ENCODE measurements at places on chromosomes 5 and 9.
A peak's percentile ranks its signal among the peaks of the same experiment; 100 is the strongest.

DNA sequence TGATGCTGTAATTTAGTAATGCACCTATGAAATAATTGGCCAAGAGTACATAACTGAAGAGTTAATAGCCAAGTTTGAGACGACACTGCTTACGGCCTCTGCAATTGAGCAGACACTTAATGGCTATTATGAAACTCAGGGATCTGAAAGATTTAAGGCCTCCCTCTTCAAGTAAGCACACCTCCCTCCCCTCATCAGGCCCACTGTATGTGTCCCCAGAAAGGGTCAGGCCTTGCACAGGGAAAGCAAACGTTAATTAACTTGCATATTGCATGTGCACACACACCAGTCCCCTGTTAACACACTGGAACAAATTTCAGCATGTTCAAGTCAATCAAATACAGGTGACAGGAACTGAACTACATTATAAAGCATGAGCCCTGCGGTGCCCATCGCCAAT lies 163.6 kb downstream of the SPOCK1 start:
- no peak for DNase-seq

- DNase-seq, result no peak
These were observed 1.2 kb downstream of the SSBP2 start for GRCh38 chr5:81749561-81750307.

DNA sequence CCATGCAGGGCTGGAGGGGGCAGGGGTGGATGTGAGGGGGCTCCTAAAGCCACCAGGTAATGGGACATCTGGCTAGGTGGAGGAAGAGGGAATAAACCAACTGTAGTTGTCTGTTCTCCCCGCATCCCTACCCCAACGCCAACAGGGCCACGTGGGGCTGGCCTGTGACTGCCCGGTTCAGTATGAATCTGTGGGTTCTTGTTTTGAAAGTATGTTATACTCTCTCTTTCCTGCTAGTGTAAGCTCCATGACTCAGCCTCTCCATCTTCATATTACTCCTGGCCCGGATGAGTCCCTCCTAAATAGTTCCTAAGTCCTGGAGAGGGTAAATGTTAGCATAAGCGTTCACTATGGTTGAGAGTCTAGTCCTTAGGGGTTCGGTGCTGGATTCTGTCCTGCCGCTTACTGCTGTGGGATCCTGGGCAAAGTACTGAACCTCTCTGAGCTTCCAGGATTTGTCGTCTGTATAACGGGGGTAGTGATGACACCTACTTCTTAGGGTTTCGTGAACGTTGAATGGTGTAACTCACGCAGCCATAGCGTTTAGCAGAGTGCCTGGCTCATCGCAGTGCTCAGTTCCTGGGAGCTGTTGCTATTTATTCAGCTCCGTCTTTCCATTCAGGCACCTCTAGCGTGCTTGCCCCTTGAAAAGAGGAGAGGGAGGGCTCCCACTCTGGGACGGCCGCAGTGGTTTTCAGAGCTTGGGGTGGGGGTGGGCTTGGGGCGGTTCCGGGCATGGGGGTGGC lies 28.8 kb downstream of the LHX2 start:
- DNase-seq, result no peak

- no peak for DNase-seq
These were observed 39.0 kb downstream of the GPR21 start for GRCh38 chr9:123072407-123072995.

DNA sequence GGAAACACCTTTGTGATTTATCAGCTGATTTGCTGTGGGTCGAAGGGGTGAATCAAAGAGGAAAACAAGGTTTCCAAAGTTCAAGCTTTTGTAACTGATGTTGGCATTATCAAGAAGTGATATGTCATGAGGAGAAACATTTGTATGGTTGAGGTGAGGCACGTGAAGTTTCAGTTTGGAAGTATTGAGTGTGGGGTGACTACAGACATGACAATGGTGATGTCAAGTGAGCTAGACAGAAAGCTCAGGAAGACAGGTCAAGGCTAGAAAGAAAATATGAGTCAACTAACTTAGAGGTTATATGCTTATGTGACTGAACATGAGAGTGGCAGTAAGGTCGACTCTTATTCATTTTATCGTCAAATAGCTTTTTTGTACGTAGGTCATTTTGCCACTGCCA lies 99.1 kb downstream of the RAB3C start:
- no peak for DNase-seq

DNA sequence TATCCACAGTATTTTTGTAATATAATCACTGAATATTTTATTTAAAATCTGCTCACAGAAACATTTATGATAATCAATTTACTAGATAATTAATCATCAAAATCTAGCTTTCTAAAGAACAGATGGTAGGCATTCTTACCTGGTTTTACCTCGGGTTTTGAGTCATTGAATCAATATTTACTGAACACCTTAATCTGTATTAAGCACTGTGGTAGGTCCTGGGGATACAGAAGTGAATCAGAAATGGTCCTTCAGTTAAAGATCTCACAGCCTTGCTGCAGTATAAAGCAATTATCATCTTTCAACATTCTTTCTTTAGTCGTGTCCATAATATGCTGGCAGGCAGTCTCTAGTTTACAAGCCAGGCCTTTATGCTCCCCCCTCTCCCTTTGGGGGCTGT lies 2.0 kb upstream of the MEIKIN start:
- no peak for DNase-seq

DNA sequence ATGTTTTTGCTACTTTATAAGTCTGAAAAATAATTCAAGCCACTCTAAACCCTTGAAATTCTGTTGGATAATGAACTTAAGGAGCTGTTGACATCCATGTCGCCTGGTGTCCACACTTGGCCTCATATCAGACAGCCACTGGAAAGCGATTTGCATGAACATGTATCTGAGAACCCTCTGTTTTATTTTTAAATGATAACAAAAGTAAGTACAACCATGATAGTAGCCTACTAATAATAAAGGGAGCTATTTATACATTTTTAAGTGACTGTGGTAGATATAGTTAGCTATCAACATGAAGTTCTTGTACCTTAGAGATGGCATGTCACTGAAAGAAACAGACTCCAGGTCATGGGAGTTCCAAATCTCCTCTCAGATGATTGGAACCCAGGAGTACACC lies 53.3 kb downstream of the PLCXD3 start:
- DNase-seq, result no peak

- DNase-seq, result no peak
These were observed 34.4 kb upstream of the SSBP2 start for GRCh38 chr5:81785322-81785721.

DNA sequence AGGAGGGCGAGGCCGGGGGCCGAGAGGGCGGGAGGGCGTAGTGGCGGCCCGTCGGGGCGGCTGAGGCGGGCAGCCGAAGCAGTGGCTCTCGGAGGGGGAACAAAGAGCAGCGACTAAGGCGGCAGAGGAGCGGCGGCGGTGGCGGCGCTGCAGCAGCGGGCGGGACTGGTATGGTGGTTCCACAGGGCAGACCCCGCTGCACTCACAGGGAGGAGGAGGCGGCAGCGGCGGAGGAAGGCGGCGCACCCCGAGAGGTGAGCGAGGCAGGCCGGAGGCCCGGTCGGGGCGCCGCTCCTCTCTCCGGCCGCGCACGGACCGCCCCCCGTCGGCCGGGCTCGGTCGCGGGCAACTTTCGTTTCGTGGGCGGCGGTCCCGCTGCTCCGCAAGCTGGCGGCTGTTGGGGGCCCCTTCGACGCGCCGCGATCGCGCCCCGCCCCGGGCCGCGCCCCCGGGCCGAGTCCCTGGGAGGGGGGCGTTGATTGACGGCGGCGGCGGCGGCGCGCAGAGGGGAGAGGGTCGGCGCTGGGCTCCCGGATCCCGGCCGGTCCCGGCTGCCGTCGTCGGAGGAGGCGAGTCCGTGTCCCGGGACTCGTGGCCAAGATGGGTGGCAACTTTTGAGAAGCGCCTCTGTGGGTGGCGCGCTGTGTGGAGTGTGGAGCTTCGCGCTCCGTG lies 467 bp downstream of the CNOT6 start:
- DNase-seq, result no peak

- DNase-seq, result no peak
These were observed 188.7 kb upstream of the ITGA1 start for GRCh38 chr5:52598968-52599367.

DNA sequence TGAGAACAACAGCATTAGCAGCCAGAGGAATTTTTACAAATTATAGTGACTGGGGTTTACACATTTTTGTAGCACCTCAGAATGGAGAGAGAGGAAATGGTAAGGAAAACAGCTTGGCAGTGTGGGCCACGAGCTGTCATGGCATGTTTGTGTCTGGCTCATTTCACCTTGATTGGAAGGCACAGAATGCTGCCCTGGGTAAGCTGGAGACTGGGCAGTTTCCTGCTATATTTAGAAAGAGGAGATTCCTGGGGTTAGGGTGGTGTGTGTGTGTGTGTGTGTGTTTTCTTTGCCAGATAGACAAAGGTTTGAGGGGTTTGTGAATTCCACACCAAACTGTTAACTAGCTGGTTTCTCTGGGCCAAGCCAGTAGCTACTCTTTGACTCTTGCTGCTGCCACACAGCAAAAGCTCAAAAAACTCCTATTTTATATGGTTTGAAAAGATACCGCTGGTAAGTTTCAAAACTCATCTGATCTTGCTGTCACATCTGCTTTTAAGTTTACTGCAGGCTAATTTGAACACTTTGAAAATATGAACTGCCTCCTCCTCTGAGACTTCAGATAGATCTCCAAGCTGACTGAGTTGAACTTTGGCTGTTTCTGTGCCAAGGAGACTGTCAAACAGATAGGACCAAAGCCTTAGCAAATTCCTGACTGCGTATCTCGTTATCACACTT lies 9.1 kb downstream of the ARHGAP26 start:
- no peak for DNase-seq

DNA sequence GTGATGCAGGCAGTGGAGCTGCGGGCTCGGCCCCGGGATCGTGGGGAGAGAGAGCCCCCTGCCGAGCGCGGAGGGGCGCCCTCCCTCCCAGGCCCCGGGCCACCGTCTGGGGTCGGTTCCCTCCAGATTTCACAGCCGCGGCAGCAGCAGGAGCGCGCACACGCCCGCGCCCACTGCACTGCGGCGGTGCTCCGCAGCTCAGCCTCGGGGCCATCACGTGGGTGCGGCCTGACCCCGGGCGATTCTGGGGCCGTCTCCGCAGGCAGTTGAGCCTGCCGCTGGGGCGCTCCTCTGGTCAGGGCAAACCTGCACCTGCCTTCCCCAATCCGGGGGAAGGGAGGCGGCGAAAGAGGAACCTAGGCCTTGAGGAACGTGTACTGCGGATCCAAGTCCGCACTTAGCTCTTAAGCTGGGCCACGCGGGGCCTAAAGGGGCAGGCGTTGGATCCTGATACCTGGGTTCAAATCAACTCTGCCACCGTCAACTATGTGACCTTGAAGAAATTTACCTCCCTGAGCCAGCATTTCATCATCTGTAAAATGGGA lies 9.4 kb upstream of the DELE1 start:
- peak; percentile 10 for DNase-seq

- no peak for DNase-seq
These were observed 113.8 kb downstream of the GADD45G start for GRCh38 chr9:89718651-89719050.

DNA sequence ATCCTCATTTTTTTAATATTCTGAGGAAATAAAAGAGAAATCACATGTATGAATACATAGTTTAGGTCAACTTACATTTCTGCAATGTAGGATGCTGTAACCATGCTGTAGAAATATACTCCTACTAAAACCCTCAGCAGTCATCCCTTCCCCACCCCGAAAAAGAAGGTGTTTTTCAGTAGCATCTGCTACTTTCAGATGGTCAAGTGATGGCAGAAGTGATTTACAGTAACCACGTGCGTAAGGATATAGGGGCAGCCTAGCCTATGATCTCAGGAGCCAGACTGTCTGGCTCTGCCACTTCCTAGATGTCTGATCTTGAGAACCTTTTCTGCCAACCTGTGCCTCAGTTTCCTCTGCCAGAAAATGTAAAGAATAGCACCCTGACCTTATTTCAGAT lies 26.0 kb upstream of the SYK start:
- no peak for DNase-seq

DNA sequence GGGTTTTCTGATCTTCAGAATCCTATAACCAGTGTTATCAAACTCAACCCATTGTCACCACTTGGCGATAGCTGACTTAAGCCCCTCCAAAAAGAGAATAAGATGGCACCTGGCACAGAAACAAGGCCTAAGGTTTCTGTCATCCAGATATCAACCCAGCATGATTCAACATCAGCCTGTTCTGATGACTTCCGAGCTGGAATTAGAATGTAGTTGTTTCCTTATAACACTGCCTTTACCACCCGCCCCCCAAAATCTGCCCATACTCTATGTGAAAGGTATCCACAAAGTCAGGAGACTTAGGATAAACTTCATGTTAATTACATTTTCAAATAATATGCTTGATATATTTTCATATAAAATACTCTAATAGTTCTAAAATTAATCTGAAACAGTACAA lies 5.2 kb downstream of the KLF9 start:
- no peak for DNase-seq

DNA sequence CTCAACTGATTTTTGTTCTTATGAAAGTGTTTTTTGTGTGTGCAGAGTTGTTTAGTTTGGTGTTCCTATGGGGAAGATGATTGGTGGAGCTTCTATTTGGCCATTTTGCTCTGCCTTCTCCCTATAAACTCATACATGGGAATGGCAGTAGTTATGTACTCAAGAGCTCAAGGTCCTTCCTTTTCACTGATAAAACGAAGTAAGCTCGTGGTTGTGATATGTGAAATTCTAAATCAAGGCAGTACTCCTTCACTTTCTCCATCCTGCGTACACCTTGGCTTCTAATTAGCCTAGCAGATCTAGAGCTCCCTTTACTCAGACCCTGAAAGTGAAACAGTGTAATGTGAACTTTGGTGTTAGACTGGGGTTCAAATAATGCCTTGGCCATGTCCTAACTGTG lies 159.3 kb upstream of the TNC start:
- no peak for DNase-seq

DNA sequence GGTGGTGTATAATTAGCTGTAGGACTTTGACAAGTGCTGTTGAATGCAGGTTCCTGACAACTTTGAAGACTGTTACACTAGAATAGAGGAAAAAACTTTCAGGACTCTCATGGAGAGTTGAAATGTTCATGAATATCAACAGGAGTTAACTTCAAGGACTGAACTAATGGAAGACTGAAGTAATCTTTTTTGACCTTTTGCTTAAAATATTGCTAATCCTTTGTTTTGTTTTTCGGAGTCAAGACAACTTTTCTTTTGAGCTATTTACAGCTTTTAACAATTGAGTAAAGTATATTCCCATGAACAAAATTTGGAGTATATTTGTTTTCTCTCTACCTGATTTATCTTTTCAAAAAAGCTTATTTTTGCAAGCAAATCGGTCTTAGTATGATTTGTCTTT lies 34.1 kb upstream of the MTMR12 start:
- no peak for DNase-seq

- DNase-seq, result no peak
These were observed at the start of gene REEP2 for GRCh38 chr5:138438724-138439476. REEP2 (plus strand) TSS chr5:138439057; CDS start chr5:138439209, 152 bp downstream.

DNA sequence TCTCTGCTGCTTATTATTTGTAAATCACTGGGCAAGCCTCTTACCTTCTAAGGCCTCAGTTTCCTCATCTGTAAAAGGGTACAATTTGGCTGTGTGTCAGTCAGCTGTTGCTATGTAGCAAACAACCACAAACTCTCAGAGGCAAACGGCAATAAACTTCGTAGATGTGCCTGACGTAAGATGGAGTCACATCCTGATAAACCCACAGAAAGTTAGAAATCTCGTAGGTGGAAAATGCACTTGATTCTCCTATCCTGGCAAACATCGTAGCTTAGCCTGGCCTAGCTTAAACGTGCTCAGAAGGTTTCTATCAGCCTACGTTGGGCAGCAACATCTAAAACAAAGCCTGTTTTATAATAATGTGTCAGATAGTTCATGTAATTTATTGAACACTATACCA lies 35.0 kb upstream of the UNC5A start:
- no peak for DNase-seq

Measured in right renal pelvis (tissue), 4 donors.